ENCODE measurements at places on chromosomes 5 and 9.

DNA sequence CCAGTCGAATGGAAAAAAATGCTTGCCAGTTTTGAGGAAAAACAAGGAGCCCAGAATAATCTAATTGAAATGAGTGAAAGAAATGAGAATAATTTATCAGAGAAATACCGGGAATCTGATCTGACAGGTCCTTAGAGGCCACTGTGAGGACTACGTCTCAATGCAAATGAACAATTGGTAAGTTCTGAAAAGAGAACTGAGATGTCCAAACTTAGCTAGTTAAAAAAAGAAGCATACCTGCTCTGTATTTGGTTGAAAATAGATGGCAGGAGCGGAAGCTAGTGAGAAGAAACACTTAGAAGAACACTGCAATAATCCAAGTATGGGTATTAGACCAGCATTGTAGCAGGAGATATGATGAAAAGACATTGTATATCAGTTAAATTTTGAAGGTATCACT is 161.2 kb downstream of the CDH9 start:
- no peak for DNase-seq

- DNase-seq, result no peak
These were observed 143.9 kb upstream of the FBN2 start for GRCh38 chr5:128681764-128682592.

- DNase-seq, result no peak
These were observed 72.6 kb upstream of the PUM3 start for GRCh38 chr9:2916382-2916985.

GRCh38 chr9:126055381-126055985 is 271.1 kb upstream of the MVB12B start:
- no peak for DNase-seq

GRCh38 chr5:172383191-172383802 is 71.0 kb downstream of the SH3PXD2B start:
- no peak for DNase-seq

- no peak for DNase-seq
These were observed 49.3 kb downstream of the RASGEF1C start for GRCh38 chr5:180159756-180160155.

GRCh38 chr5:132999246-132999645 is 27.1 kb downstream of the ZCCHC10 start:
- DNase-seq, result no peak

DNA sequence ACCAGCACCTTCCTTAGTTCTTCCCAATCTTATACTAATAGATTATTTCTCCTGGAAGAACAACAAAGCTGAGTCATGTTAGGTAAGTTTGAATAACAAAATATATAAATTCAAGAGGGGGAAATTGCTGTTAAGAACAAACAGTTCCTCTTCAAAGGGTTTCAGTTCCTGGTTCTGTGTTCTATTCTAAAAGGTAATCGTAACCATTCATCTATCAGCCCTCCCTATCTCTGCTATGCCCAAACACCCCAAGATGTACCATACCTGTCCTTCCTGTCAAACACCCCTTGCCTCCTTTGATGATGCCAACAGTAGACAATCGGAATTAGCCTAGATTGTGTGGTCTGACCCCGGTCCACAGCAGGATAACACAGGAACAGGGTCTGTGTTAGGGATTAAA is 4.2 kb upstream of the RNF180 start:
- no peak for DNase-seq

GRCh38 chr9:95910023-95910707 is 34.7 kb downstream of the ERCC6L2 start:
- no peak for DNase-seq

- DNase-seq, result no peak
These were observed 116.7 kb downstream of the ROR2 start for GRCh38 chr9:91833096-91833877.

- DNase-seq, result no peak
These were observed 127.7 kb downstream of the ZDHHC21 start for GRCh38 chr9:14565352-14566016.

DNA sequence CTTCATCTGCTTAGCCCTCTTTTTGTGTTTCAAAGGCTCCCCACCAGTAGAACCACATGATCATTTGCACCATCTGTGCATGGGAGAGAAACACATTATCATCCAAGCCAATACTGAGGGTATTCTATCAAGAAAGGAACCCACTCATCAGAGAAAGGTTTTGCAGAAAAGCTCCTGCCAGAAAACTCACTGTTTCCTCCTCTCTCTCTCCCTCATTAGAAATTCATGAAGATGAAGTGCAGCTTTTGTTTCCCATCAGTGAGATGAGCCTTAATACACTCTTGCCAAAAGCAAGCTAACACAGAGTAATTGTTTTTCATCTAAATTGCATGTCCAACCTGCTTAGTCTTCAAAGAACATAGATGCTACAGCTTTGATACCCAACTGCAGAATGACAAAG is 142.4 kb upstream of the GRAMD2B start:
- no peak for DNase-seq

DNA sequence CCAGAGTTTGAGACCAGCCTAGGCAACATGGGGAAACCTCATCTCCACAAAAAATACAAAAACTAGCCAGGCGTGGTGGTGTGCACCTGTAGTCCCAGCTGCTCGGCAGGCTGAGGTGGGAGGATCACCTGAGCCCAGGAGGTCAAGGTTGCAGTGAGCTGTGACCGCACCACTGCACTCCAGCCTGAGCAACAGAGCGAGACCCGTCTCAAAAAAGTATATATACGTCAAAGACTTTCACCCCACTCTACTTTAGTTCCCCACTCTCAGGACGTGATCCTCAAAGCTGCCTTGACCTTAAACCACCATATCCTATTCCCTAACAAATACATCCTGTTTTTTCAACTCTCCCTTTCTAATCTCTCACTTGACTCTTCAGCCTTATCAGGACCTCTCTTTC is 41.0 kb downstream of the PCDHGC5 start:
- no peak for DNase-seq

GRCh38 chr9:22528485-22528884 is 81.9 kb downstream of the DMRTA1 start:
- DNase-seq, result peak; percentile 43

- no peak for DNase-seq
These were observed 77.5 kb downstream of the DPYSL3 start for GRCh38 chr5:147432323-147432722.

DNA sequence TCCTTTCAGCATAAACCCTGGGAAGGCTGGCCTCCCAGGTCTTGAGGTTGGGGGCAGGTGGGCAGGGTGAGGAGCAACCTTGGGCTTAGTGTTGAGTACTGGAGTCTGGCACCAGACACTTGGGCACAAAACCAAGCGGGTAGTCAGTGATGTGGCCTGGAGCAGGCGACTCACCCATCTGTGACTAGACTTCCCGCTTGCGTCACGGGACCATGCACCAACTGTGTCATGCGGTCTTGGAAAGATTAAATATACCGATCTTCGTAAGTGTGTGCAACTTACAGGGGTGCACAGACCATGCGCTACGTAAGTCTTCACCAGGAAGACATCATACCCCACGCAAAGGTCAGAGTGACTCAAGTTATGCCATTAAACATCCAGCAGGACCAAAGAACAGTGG is 304.4 kb upstream of the IRX4 start:
- no peak for DNase-seq

DNA sequence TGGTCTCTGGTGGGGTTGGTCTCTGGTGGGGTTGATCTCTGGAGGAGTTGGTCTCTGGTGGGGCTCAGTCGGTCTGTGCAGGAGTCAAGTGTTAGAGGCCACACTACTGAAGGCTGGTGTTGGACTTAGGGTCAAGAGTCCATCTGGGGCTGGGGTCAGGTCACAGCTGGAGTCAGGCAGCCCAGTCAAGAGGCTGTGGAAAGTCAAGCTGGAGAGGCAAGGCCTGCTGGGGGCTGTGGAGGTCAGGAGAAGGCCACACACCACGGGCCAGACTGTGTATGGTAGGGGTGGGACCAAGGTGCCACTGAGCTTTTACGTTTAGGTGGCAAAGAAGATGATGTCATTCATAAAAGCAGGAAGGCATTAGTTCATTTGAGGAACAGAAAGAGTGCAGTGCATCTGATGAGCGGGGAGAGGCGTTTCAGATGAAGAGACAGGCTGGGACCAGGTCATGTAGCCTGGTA is 16.7 kb upstream of the CD74 start:
- DNase-seq, result no peak

DNA sequence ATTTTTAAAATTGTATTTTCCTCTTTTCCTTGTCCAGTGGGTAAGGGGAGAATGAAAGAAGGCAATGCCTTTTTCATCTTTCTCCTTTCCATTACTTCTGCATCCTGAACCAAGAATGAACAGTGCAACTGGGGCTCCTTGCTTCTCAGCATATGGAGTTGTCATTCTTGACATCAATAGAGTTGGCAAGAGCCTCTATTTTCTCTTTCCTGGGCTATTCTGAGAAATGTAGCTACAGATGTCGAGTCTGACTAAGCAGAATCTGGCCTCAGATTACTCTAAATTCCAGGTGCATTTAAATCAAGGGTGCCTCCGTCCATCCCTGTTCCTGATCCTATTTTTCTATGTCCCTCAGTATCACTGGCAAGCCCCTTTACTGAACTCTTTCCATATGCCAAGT is 244.8 kb downstream of the GLIS3 start:
- no peak for DNase-seq

DNA sequence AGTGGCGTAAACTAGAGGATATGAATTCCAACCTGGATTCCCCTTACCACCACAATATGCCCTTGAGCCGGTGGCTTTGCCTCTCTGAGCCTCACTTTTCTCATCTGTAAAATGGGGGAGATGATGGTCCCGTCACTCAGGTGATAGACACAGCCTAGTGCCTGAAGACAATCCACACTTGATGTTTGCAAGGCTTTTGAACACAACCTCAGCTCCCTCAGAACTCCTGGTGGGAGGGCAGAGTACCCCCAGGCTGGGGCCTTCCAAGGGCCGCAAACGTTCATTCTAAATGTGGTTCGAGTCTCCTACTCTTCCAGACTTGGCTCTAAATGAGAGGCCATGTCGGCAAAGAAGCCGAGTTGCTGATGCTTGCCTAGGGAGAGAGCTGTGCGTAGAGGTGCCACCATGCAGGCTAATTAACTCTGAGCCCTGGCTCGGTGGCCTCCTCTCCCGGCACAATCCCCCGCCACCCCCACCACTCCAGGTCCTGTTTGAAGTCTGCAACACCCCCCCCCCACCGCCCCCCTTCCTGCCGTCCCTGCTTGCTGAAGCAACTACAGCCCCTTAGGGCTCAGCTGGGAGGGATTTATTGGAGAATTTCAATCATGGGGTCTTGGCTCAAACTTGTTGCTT is 97.7 kb upstream of the LMX1B start:
- DNase-seq, result no peak

GRCh38 chr5:17147617-17148016 is 69.8 kb upstream of the BASP1 start:
- no peak for DNase-seq

GRCh38 chr9:37430841-37431597 is 8.5 kb downstream of the GRHPR start:
- peak; percentile 48 for DNase-seq

DNA sequence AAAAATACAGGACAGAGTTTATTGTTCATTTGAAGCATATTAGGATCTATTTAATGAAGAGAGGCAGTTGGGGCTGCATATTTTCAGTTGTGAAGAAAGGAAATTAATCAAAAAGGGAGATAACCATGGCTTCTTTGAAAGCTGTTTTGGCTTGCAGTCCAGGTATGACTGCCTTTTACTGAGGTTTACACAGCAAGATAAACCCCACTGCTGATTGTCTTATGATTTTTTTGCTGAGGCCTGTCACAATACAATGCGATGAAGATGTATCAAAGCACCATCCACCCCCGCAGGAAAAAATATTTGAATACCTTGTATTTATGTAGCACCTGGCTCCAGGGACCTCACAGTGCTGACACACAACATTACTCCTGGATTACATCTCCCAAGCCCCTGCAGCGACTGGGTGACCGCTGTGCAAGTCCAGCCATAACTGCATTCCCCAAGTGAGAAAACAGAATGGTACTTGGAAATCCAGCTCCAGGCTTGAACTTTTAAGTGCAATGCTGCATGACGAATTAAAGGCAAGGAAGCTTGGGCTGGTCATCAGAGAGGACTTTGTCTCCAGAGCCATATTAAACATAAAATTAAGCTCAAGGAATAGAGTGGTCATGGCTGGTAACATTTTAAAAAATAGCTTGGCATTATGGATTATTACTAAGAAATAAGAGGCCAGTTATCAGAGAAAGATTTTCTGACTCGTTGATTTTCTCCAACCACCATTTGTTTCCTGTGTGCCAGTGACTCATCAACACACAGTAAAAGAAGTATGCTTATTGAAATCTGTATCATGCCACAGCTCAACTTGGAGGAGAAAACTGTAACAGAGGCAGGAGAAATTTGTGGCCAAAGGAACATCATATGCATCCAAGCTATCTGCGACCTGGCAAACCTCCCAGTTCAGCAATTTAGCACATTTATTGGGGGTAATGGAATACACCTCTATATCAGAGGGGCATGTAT is 374.2 kb downstream of the MAN2A1 start:
- DNase-seq, result no peak

Data from AG20443 (cell line).